CD4-positive, alpha-beta T cell treated with Interleukin-2 at 100 ng/mL for 4 hours (primary cell): ENCODE measurements at places on chromosomes 6 and 20.

- DNase-seq, result no peak
These were observed 1075.6 kb upstream of the GJE1 start for GRCh38 chr6:141056945-141057625.

GRCh38 chr6:158185729-158186456, 17.7 kb downstream of the GTF2H5 start:
- DNase-seq, result no peak

DNA sequence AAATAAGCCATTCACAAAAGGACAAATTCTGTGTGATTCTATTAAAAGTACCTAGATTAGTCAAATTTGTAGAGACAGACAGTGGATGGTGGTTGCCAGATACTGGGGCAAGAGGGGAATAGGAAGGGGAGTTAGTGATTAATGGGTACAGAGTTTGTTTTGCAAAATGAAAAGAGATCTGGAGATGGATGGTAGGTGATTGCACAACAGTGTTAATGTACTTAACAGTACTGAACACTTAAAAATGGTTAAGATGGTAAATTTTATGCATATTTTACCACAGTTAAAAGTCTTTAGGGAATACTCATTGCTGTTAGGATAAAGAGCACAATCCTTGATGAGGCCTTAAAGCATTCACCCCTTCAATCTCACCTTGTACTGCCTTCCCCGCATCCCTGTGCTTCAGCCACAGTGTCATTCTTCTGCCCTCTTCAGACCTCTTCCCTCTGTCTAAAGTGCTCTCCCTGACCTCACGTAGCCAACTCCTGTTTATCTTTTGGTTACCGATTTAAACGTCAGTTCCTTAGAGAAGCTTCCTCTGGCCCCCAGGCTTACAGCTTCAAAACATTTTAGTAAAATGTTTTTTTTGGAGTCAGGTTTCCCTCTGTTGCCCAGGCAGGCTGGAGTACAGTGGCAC, 11.8 kb downstream of the PSMF1 start:
- no peak for DNase-seq

DNA sequence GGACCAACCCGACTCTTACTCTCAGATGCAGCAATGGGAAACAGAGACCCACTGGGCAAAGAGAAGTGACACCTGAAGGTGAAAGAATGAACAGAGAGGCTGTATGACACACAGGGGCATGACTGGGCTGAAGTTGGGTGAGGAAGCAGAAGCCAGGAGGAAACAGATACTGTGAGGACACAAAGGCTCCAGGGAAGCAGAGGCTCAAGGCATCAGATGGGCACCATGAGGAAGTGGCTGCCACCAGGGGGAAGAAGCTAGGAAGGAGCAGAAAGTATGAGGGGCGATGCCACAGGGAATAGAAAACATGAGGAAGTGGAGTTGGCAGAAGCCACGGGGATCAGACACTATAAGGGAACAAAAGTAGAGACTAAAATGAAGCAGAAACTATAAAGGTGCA, 30.9 kb upstream of the OCSTAMP start:
- no peak for DNase-seq

DNA sequence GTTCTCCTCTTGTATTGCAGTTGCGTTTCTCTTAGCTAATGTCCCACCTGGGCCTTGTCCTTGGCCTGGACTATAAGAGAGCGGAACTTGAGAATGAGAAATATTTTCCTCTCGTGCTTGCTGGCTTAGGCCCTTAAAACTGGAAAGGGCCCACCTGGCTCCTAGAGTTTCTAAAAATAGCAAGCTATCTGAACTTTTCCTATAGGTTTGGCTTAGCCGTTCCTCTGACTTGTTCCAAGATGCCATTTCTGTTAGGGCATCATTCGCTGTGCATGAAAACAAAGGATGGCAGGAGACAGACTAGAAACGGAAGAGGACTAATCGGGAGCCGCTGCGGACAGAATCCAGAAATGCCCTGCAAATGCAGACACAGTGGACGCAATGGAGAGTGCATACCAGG, 4.5 kb downstream of the RIPOR3 start:
- no peak for DNase-seq

DNA sequence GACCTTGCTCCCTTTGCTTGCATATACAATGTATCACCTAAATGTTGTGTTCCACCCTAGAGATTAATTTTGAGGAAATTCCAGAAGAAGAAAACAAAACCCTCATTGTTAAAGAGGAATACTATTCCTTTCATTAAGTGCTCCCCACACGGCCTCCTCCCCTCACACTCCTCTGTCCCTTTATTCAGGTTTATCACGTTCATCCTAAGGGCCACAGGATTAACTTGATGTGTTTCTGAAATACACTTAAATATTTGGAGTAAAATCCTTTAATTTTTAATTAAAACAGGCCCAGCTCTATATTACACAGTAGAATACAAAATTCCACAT, 89.4 kb upstream of the MRPS10 start:
- DNase-seq, result no peak

DNA sequence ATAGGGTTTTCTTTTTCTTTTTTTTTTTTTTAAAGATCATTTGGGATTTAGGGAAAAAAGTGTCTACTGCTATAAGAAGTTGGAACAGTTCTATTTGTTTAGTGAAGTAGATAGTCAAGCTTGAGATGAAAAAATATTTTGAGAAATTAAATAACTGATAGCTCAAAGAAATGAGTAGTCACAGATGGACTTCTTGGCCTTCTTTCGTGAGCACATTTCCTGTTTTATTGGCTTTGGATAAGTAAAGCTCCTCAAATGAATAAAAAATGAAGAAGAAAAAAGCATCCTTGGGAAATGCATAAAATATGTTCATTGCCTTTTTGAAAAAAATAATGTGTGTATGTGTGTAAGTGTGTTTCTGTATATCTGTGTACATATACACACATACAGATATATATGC, 515.9 kb downstream of the GRIK2 start:
- no peak for DNase-seq

GRCh38 chr20:53621482-53622246, 28.0 kb upstream of the ZNF217 start:
- DNase-seq, result no peak

- DNase-seq, result no peak
These were observed 50.2 kb downstream of the GFRA4 start for GRCh38 chr20:3612795-3613572.

DNA sequence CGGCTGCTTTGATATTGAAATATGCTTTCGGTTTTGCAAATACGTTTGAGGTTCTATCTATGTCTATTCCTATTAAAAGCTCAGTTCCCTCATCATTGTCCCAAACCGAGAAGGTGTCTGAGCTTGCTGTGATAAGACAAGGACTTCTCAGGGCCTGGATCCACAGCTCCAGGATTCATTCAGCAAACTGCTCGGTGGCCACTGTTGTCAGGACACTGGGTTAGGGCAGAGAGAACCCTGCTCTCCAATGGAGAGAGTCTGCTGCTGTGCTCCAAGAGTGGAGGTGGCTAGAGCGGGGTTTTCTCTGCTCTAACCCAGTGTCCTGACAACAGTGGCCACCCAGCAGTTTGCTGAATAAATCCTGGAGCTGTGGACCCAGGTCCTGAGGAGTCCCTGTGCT, 198.5 kb downstream of the CDH4 start:
- DNase-seq, result no peak

GRCh38 chr6:145587334-145587733, 148.0 kb downstream of the EPM2A start:
- no peak for DNase-seq

DNA sequence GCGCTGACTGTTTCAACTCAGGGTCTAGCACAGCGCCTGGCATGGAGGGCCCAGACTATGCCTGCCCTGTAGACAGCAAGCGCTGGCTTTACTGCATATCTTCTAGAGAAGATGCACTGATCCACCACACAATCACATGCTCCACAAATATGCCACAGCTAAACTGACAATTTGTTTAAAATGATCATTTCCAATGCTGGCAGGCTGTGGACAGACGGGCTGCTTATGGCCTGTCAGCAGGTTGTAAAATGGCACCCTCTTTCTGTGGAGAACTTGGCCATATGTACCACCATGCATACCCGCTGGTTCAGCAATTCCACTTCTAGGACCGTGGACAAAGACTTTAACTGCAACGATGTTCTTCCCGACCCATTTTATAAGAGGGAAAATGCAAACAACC, 40.8 kb downstream of the STAU1 start:
- DNase-seq, result no peak

DNA sequence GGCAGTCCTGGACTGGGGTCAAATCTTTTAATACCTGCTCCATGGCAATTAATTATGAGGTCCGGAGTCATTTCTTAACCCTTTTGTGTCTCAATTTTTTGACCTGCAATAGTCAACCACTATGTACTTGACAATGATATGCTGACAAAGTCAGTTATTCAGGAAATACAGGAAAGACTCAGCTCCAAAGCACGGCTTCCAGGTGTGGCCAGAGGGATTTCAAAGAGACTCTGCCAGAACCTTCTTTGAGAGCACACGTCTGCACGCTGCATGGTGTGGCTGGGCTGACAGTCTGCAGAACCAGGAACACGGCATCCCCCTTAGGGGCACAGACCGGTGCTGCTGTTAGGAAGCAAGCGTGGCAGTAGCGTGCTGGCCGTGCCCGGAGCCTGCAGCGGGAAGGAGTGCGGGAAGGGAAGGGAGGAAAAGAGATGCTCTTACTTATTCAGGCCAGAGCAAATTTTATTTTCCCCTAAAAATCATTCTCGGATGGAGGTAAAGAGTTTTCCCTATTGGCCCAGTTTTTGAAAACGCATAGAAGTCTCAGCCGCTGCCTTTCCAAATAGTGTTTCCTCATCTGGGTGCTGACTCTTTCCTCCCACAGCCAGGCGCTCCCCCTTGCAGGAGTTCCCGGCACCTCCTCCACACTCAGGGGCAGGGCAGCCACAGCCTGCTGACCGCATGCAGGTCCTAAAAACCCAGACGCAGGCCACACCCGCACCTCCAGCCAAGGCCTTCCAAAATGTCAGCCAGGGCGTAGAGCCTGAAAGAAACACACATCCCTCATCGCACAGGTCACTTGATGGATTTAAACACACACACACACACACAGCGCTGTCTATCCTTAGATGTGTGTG, 187.4 kb upstream of the SNX9 start:
- DNase-seq, result no peak

DNA sequence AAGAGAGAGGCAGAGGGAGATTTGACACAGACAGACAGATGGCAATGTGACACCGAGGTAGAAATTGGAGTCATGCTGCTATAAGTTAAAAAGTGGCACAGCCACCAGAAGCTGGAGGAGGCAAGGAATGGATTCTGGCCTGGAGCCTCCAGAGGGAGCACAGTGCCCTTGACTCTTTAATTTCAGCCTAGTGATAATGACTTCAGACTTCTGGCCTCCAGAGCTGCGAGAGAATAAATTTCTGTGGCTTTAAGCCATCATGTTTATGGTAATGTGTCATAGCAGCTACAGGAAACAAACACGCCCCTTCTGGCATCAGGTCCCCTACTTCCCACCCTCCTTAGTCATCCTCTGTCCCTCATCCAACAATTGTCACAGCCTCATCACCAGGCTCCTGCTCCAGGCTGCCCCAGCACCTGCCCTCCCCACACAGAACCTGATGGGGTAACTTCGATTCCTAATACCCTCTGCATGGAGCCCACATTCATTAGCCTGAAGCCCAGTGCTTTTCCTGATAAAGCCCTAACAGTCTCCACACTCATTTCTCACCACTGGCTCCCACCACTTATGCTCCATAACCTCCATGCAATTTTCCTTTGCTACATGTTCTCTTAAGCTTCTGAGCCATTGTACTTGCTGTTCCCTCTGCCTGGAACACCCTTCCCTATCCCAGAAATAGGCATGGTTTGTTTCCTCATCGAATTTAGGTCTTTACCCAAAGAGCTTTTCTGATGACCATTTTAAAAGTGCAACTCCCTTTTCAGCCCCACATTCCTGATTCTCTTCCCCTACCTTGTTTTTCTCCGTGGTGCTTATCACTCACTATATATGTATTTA, 69.7 kb upstream of the TOX2 start:
- DNase-seq, result no peak

DNA sequence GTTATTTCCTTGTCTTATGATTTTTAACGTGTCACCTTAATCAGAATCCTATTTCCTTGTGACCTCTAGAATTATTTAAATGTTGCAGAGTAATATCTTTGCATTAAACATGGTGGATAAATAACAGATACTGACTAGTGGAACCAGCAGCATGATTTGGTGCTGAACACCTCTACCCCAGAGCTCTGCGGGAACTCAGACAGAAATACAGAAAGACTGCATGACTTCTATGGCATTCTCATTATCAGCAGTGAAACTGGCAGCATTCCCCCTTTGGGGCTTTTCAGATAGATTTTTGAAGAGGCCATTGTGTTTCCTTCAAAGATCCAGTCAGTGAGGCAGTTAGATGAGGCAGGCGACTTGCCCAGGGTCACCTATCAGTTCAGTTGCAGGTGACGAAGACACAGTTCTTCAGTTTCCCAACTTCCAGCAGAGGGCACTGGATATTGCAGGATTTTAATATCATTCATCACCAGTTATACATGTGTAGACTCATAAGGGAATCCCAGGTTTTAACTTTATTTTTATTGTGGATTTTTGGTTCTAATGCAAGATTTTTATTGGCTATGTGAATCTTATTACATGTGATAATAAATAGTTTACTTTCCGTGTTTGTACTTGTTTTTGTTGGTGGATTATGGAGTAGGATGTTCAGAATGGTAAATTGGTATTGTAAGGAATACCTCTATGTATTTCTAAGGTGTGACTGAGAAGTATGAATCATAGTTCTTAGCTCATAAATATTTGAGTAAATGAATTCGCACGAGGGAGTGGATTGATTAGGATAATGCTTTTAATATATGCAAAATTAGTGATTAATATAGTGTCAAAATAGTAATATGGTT, 81.3 kb downstream of the AFDN start:
- no peak for DNase-seq

DNA sequence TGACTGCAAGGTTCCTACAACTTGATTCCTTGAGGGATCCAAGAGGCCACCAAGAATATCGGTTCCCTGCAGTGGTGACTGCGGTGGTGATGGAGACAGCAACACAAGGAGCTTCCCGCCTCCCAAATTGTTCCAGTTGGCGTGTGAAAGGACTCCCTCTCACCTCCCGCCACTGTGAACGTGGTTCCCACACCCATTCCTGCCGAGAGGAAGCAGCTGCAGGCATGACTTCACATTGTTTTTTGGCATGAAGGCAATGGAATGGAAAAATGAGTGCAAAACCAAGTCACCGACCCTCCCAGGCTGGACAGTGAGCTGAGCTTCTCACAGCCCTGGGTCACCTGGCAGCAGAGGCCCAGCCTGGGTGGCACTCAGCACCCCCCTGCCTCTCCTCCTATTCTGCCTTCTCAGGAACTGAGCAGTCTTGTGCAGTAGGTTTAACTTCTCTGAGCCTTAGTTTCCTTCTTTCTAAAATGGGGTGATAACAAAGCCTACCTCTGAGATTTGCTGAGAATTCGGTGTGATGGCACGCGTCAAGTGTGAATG, 75.0 kb downstream of the CNKSR3 start:
- no peak for DNase-seq

DNA sequence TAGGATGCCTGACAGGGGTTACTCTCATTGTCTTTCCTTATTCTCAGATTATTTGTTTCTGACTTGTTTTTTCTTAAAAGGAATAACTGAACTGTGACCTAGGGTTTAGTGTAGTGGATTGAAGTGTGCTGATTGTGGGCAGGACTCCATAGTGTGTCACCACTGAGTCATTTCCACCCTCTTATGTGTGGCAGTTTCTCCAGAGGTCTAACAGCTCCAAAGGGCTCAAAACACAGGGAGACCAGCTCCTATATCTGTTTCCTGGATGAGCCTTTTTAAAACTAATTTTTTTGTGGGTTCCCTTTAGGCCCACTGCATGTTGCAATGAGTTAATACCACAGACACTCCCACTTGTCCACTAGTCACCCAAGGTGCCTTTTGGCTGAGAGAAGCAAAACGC, 951.1 kb upstream of the ADGRB3 start:
- no peak for DNase-seq
